ENCODE measurements at places on chromosomes 11 and 22.
A peak's percentile ranks its signal among the peaks of the same experiment; 100 is the strongest.

DNA sequence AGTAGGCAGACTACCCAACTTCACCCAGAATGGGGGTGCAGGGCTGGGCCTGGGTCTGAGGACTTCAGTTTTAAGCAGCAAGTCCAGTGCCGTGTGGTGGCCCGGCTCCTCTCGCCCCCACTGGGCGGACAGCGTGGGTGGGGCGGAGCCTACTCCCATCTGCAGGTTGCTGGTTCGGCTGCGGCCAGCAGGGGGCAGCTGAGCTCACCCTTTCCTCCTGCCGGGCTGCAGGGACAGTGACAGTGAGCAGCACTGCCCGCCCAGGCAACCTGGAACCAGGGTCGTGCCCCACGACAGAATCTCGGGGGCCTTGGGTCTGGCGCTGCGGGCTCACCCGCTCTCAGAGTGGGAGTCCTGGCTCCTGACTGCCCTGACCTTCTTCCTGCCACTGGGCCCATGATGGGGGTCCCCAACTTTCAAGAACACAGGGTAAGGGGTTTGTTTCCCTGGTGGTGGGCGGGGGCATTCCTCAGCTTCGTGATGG, 6.2 kb upstream of the NEAT1 start:
- peak; percentile 93 for DNase-seq

DNA sequence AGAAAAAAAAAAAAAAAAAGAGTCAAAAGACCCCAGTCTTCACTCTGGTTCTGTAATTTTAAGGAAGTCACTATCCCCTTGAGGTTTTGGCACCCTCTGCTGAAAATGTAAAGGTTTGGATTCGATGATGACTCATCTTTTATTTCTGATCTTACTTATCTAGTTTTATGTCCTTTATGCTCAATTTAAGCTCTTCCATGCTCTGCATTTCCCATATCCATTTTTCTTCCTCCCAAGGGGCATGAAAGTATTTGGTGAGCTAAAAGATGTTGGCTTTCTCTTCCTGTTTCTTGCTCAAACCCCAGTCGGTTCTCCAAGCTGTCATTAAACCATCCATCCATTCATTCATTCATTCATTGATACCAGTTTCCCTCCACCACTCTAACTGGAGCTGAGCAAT, 61.0 kb upstream of the CDON start:
- no peak for DNase-seq

DNA sequence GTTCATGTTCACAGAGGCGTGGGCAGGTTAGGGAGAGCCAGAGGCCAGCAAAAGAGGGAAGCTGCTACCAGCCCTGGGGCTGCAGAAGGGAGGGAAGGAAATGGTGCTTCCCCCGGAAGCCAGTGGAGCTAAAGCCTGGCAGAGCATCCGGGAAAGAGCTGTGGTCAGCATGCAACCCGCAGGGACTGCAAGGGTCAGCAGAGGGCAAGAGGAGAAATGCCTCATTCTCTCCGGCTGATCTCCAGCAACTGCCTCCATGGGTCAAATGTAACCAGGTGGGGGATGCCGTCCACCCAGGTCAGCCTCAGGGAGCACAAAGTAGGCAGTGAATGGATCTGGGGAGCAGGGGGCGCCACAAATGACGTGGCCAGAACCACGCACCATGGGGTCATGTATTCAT, 36.9 kb upstream of the PRR5 start:
- no peak for DNase-seq

DNA sequence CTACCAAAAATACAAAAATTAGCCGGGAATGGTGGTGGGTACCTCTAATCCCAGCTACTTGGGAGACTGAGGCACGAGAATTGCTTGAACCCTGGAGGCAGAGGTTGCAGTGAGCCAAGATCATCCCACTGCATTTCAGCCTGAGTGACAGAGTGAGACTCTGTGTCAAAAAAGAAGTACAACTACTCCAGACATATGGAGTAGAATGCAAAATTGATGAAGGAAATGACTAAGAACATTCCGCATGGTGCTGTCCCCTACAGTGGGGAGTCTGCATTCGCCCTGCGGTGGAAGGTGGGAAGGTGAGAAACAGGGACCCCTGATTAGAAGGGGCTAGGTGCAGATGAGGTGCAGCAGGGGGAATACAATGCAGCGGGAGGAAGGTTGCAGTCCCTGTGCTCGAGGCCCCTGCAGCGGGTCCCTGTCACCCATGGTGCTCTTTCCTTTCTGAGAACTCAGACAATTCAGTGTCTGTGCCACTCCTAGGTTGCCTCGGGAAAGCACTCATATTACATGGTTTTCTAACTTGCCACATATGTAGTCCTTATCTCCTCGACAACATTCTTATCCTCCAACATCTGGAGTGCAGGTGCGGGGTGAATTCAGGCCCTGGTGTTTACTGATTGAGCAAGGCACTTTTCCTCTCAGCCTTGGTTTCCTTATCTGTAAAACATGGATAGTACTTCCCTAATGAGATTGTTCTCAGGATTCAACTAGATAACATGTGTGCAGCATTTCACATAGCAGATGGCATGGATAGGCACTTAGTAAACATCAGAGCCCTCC, 5.2 kb downstream of the POLD4 start:
- no peak for DNase-seq

GRCh38 chr11:1597994-1598380, at the start of gene KRTAP5-2:
Gene KRTAP5-2, minus strand, starts transcription at chr11:1598294. Its CDS starts 44 bp downstream, at chr11:1598250.
- no peak for DNase-seq

GRCh38 chr22:37300551-37301017, 18.3 kb downstream of the CYTH4 start:
- peak; percentile 37 for DNase-seq

DNA sequence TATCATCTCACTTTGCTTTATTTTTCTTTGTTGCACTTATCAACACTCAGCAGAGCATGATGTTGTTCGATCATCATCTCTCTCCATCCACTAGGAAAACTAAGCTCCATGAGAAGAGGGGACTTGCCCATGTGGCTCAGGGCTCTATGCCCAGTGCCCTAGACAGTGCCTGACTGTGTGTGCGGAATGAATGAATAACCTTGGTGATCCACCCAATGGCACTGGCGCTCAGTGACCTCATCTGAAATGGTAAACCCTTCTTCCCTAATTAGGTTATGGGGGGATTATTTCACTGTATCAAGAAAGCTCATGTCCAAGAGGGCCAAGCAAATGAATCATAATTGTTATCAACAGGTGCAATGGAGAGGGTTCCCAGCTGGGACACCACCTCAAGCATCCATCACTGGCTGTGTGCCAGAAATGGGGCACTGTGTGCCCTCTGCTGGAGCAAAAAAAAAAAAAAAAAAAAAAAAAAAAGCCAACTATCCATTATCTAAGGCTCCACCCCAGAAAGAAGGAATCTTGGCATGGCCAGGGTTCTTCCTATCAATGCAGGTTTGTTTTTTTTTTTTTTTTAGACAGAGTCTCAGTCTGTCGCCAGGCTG, 172.6 kb downstream of the LARGE1 start:
- no peak for DNase-seq
